ENCODE measurements at places on chromosomes 11 and 22.

GRCh38 chr22:49244466-49245420, 582.9 kb downstream of the BRD1 start:
- no peak for DNase-seq

GRCh38 chr22:17366830-17367229, 2.4 kb upstream of the CECR2 start:
- DNase-seq: peak; percentile 67

DNA sequence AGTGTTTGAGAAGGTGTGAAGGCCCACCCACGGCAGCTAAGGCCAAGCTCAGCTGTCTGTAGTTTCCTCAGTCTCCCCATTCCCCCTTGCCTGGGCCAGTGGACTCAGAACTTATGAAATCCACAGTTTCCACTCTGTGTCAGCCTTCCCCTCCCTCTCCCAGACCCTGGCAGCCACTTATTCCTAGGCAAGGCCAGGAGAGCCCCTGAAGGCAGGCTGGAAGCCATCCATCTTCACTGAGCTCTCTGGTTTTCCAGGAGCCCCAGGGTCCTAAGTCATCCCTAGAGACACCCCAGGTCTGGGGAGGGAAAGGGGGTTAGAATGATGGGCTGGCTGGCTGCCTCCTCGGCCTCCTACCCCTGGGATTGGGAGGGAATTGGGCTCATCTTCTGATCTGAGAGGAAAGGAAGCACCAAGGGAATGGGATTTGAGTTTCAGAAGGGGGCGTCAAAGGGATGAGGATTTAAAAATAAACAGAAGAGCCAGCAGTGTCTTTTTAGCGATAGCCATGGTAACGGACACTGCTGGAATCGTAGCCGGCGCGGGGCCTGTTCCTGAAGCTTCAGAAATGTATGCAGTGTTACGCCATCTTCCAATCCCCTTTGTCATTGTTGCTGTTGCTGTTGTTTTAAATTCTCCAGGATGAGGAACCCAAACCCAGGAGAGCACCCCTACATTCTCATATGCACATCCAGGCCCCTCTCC, 561.1 kb upstream of the CADM1 start:
- no peak for DNase-seq

GRCh38 chr22:42160251-42160650, 29.6 kb upstream of the CYP2D6 start:
- no peak for DNase-seq

GRCh38 chr11:19988598-19988997, 171.7 kb downstream of the DBX1 start:
- DNase-seq: no peak
